ENCODE measurements at places on chromosomes 5 and 9.

DNA sequence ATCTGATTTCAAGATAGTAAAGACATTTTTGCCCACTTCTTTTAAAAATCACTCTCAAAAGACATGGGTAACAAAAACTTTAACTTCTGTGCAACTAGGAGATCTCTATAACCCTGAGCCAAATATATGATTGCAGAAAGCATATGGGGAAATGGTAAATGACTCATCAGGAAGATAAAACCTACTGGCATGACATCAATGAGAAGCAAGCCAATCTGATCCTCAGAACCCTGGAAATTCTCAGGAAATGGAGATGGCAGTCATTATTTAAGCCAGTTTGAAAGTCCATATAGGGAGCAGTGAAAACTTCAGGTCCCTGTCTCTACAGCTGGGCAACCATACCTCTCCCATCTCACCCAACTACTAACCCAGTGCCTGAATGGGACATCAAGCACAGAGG lies 249.7 kb upstream of the NREP start:
- no peak for DNase-seq

DNA sequence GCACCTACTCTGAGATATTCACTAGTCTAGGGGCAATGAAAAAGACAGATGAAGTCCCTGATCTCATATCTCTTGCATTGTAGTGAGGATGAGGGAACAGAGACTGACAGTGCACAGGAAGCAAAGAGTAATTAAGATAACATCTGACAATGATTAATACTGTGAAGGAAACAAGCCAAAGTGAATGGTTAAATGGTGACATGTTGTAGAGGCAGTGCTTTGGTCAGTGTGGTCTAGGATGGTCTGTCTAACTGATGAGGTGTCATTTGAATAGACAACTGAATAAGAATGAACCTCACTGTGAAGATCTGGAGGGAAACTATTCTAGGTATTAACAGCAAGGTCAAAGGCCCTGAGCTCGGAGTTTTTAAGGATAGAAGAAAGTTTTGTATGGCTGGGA lies 333.3 kb upstream of the GRIA1 start:
- DNase-seq = no peak

- no peak for DNase-seq
These were observed 47.0 kb upstream of the RETREG1 start for GRCh38 chr5:16663840-16664239.

DNA sequence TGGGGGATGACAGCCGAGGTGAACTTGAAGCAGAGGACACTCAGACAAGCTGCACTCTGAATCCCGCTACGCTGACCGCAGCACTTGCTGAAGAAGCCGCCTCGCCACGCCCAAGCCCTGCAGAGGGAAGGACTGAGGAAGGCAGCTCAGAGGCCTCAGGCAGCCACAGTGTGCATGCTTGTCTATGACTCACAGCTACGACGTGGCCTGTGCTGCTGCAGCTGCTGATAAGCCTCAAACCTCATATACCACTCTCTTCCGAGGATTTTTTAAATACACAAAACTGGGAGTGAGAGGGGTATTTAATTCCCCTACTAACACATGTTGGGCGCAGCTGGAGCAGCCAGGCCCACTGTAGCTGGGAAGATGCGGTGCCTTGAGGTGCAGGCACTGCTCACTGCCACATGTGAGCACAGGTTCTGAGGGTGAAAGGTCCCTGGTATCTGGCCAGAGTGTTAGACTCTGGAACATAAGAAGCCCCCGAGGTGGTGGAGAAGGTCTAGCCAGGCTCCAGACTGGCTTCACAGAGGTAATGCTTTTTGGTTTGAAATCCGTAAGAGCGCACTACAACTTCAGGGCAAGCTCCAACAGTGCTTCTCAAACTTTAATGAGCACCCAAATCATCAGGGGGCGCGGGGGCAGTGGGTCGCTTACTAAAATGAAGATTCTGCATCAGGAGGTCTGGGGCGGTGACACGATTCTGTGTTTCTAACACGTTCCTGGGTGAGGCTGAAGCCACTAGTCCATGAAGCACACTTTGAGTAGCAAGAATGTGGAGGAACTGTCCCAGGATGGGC lies 196.8 kb downstream of the AUH start:
- no peak for DNase-seq

DNA sequence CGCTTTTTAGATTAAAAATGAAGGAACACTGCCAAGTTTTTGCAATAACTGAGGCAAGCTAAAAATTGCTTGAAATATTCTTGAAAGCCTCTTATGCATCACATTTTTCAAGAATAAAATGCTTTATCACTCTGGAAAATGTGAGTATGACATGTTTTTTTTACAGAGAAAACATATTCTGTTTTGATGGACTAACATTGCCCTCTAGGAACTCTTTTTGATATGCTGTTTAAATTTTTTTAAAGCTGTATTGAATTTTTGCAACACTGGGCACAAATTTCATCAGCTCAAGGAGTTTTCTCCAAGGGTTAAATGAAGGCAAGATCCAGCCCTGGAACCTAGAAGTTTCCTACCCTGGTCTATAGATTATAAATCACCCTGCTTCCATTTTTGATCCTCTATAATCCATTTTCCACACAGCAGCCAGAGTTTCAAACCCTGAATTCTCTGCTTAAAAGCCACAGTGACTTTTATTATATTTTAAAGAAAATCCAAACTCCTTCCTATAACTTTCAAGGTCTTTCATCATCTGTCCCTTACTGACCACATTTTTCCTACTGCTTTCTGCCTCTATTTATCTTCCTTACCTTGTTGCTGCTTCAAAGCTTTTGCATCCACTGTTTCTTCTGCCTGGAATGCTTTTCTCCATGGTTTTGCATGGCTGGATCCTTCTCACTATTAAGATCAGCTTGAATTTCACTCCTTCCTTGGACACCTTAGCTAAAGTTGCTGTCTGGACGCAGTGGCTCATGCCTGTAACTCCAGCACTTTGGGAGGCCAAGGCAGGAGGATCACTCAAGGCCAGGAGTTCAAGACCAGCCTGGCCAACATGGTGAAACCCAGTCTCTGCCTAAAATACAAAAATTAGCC lies 60.9 kb downstream of the IL31RA start:
- no peak for DNase-seq

GRCh38 chr9:136399176-136400037 lies 563 bp downstream of the SNAPC4 start:
- DNase-seq = no peak

GRCh38 chr9:35280399-35280798 lies 118.6 kb downstream of the UNC13B start:
- DNase-seq = no peak

DNA sequence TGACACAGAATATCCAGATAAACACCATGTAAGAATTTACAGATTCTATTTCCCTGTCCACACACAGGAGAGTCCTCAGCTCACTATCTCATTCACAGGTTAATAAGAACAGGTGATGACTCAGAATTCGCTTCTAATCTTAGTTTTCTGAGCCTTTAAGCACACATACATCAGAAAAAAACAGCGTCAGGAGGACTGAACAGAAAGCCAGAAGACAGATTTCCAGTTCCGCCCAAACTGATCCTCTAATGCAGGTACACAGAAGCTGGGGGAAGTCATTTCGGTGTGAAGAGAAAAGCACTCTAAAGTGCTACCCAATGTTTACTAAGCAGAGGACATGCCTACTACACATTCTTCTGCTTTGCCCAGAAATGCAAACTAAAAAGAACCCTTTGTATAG lies 1.6 kb downstream of the CEMIP2 start:
- DNase-seq = no peak

DNA sequence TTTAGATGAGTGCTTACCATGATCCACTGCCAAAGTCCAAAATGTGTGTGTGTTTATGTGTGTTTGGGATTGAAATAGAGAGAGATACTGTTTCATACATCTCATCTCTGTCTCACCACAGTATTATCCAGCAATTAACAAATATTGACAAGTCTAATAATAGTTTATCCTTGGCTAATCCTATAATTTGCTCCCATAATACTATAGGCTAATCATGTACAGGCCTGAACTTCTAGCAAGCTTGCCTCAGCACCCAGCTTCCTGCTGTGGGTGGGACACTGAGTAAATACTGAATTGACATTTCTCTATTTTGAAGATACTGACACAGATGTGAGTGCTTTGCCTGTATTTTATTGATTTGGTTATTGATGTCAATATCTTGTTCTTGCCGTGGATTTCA lies 35.3 kb upstream of the KCNV2 start:
- DNase-seq = no peak

DNA sequence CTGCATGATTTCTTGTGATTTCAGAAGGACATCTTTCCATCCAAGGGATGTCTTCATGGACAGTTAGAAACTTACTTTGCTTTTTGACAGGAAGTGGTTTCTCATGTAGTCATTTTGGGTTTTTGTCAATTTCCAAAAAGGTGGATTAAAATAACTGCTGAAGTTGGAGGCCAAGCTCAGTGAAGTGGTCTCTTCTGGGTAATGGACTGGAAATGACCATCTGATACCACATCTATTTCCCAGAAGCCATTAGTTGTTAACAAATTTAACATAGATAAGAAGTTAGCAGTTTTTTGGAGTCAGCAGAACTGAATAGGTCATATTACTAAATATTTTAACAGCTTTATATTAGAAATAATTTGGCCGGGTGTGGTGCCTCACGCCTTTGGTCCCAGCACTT lies 86.2 kb upstream of the MYO10 start:
- DNase-seq = no peak

DNA sequence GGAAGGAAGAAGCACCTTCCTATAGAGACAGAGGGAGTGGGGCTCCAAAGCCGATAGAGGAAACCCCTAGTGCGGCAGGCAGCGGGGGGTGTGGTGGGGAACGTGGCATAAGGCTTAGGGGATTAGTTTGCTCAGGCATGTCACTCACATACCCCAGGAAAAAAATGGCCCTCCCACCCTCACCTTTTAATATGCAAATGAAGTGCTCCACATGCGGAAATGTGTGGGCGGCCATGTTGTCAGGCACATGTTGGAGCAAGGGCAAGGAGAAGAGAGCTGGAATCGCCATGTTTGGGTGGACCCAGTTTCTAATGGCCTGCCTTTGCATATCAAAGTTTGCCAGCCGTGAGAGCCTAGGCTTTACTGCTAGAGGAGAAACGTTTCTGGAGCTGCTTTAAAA lies 758.8 kb downstream of the NR2F1-AS1 start:
- no peak for DNase-seq

DNA sequence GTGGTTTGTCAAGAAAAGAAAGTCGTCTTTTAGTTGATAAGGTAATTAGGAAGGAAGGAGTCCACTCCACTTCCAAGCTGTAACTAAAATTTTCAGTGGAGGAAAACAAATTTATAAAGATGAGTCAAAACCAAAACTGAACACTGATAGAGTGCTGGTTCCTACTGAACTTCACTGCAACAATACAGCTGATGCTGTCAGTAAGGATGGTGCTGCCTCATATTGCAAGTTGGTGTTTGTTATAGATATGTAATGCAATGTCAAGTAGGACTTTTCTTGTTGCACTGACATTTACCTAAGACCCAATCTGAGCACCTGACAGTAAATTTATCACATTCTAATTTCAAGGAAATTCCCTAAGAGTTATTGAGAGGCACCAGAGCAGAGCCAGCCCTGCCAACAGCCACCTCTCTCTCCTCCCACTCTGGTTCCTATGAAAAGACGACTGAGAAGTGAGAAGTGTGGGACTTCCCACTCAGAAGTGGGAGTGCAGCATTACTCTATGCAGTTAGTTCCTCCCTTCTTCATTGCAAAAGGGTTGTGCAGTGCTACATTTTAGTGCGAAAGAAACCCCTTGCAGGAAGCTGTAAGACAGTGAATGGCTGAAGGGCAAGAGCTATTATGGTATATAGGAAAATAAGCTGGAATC lies 350.8 kb downstream of the NFIB start:
- no peak for DNase-seq

GRCh38 chr5:149702934-149703646 lies 27.0 kb upstream of the PPARGC1B start:
- no peak for DNase-seq

DNA sequence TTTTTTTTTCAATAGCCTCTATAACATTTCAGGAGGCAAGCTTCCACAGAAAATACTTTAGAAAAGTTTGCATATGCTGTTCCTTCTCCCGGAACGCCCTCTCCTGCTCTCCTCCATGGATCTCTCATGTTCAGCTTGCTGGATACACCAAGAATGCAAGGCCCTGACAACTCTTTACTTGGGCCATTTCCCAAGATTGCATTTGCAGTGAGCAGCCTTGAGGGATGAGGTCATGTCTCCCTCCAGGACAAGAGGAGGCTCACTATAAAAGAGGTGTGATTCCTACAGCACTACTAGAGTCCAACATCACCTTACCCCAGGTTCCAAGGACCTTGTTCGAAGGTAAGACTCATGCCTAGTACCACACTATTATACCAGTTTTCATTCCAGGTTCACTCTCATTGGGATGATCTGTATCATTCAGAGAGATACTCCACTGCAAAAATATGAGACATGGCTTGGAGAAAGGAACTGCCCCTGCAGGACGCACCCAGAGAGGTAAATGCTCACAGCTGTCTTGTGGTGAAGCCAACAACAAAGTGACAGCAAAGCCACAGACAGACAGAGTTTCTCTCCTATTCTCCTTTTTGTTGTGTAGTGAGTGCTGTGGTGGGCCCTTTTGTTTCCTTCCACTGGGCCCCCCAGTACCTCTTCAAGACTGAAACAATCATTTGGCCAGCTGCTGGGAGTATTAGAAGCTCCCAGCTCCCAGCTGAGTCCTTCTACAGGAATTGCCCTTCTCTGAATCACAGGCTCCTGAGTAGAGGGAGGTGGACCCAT lies 151.7 kb upstream of the ZNF366 start:
- no peak for DNase-seq

GRCh38 chr5:16668631-16669030 lies 51.8 kb upstream of the RETREG1 start:
- DNase-seq = no peak

- DNase-seq = no peak
These were observed 75.3 kb downstream of the COL23A1 start for GRCh38 chr5:178514851-178515418.

DNA sequence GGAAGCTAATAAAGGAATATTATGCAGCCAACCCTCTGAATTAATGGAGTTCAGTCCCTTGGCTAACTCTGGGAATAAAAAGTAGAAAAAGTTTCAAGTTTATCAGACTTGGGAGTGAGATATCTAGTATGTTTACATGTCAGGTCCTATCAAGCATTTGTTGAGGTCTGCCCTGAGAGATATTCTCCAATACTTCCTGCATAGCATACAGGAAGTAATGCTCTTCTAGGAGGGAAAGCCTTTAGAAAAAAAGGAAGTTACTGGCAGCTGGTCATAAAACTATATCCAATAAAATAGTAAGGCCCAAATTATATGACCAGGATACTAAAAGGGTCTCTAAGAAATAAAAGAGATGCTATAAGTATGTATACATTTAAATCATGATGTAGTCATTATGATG lies 594.1 kb upstream of the FTMT start:
- DNase-seq = no peak

All from stimulated activated CD8-positive, alpha-beta memory T cell treated with anti-CD3 and anti-CD28 coated beads, Interleukin-15, amount 100 ng/mL, for 24 hours (primary cell).